Effector memory CD4-positive, alpha-beta T cell (primary cell): ENCODE measurements at places on chromosomes 7 and 10.

GRCh38 chr10:123117644-123118417, 17.9 kb upstream of the HMX3 start:
- no peak for DNase-seq

DNA sequence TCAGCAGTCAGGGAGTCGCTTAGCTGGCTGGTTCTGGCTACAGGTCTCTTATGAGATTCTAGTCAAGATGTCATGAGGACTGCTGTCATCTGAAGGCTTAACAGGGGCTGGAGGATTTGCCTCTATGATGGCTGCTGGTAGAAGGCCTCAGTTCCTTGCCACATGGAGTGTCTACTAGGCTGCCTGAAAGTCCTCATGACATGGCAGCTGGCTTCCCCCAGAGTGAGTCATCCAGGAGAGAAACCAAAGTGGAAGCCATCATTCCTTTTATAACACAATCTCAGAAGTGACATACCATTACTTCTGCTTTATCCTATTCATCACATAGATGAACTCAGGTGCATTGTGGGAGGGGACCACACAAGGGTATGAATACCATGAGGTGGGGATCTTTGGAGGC, 75.1 kb downstream of the EXOC6 start:
- DNase-seq: no peak

DNA sequence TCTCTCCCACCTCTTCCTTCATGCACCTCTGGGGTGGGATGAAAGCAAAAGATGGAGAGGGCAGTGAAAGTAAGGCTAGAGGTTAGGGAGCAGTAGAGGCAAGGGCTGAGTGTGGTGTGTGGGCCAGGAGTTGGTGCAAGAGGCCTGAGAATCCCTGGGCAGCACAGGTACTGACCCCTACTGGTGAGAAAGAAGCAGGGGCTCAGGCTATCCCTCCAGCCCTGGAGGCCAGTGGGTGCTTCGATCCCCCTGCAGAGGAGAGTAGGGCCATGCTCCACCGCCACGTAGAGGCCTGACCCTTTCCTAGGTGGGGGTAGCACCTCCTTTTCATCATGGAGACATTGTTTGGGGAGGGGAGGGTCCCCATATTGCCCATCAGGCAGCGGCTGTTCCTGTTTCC, 9.8 kb downstream of the CDHR1 start:
- DNase-seq: no peak

DNA sequence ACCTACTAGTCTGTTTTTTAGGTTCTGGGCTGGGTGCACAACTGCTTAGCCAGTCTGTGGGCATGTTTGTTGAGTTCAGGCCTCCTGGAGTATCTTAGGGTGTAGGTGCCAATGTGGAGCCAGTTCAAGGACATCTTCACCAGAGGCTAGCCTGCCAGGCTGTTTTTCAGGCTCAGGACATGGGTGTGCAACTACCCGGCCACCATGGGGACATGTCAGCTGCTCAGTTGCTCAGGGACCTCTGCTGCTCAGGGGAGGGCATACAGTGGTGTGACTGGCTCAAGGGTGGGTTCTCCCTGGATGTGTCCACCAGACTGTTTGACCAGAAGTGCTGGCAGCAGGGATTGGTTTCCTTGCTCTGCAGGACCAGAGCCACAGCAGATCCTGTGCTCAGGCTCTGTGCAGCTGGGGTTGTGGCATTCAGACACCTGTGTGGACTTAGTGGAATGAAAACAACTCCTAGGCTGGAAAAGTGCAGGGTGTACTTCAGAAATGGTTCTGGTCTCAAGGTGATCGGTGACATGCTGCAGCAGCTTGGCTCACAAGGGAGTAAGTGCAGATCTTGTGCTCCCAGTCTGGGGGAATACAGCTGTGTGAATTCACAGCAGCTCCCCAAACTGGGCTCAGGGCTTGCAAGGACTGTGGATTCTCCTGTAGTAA, 44.8 kb downstream of the PALS2 start:
- DNase-seq: no peak

DNA sequence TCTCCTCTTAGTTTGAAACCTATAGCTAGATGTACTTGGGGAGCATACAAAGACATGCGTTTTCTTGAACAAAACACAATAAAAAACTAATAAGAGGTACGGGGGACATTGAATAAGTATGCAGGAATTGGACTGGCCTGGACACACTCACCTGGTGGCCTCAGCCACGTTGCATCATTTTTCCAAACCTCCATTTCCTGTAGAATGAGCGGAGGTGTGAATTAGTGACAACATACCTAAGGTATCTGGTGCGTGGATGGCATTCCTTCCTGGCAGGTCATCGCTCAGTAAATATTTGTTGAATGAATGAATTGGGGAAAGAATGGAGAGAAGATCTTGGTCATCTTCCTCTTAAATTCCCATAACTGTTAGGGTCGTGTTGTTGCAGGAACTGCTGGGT, 103.2 kb upstream of the CTBP2 start:
- no peak for DNase-seq

GRCh38 chr7:64581926-64582894, 19.3 kb upstream of the ZNF680 start:
- no peak for DNase-seq

DNA sequence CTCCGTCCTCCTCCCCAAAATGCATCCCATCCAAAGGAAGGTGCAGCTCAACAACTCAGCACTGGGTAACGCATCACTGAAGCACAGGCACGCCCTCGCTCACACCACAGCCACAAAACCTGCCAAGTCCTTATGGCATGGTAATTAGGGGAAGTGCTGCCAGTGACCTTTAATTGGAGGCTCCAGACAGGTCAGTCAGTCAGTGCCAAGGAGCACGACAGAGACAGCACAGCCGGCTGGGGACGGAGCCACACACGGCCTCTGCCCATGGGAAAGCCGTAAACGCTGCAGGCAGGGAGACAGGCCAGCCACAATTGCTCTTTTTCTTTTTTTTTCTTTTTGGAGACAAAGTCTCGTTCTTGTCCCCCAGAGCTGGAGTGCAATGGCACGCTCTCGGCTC, 146.5 kb downstream of the MAD1L1 start:
- DNase-seq: no peak

DNA sequence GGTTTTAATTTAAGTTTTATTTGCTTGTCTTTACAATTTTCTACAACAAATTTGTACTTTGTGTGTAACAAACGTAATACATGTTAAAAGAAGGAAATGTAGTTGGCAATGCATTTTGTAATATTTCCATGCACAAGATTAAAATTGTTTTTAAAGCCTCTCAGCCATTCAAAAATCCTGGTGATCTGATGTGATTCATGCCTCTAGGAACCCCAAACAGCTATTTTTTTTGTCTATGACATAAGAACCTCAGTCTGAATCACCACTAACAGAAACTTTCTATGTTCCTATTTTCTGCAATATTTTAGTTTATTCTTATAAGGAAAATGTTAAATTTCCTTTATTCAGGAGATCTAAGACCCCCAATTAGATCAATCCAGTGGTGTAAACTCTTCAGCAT, 183.1 kb upstream of the YAE1 start:
- no peak for DNase-seq

- DNase-seq: no peak
Observed at GRCh38 chr7:18740579-18740988, 245.0 kb downstream of the HDAC9 start.

- no peak for DNase-seq
Observed at GRCh38 chr7:154918266-154918665, 84.7 kb downstream of the PAXIP1 start.

GRCh38 chr7:99190359-99191009, 17.4 kb downstream of the KPNA7 start:
- no peak for DNase-seq

GRCh38 chr7:22468609-22469008, 31.4 kb downstream of the STEAP1B start:
- no peak for DNase-seq

DNA sequence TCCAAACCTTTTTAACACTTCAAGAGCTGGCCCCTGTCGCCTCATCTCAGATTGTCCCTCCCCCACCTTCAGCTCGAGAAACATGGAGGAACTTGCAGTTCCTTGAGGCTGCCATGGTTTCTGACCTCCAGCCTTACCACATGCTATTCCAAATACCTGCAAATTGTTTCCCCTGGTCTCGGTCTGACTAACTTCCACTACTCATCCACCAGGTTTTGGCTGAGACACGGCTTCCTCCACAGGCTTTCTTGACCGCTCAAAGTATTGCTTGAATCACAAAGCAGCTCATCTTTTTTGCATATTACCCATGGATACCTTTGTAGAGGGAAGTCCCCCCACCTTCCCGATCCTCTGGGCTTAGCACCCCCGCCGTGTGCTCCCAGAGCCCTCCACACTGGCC, 5.2 kb upstream of the SAMD8 start:
- DNase-seq: no peak

DNA sequence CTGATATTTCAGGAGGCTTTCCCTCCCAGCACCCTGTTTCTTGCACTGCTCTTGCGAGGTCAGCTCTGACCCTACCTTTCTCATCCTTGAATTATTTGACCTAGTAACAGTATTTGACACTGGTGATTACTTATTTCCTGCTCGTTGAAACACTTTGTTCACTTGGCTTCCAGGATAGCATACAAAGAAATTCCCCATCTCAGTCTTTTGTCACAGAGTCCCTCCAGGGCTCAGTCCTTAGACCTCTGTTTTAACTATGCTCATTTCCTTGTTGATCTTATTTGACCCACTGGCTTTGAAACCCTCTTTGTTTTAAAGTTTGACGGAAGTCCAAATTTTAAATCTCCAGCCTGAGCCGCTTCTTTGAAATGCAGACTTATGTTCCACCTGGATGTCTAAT, 29.9 kb downstream of the BMPR1A start:
- no peak for DNase-seq

- DNase-seq: no peak
Observed at GRCh38 chr10:4688168-4688567, 137.8 kb upstream of the AKR1E2 start.

DNA sequence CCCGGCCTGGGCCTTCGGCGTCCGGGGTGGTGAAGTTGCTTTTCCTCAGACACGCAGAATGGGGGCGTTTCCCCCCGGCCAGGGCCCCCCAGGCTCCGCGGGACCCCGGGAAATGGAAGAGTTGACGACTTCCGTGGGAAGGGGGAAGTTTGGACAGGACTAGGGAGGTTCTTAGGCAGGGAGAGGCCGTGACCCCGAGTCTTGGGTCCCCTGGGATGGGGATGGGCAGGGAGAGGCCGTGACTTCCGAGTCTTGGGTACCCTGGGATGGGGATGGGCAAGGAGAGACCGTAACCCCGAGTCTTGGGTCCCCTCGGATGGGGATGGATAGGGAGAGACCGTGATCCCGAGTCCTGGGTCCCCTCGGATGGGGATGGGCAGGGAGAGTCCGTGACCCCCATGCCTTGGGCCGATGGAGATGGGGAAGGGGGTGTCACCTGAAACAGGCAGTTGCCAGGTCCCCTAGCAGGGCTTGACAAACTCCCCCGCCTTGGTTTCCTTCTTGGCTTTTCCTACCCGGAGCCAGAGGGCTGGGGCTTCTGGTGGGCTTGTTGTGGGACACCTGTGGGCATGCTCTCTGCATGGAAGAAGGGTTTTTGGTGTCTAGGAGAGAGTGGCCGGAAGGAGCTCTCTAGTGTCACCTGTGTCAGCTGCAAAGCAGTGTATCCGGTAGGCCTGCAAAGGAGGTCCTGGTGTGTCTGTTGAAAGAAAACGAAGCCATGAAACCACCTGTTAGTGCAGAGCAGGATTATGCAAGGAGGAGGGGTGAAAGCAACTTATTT, 1.1 kb downstream of the TRRAP start:
- DNase-seq: peak; percentile 57

DNA sequence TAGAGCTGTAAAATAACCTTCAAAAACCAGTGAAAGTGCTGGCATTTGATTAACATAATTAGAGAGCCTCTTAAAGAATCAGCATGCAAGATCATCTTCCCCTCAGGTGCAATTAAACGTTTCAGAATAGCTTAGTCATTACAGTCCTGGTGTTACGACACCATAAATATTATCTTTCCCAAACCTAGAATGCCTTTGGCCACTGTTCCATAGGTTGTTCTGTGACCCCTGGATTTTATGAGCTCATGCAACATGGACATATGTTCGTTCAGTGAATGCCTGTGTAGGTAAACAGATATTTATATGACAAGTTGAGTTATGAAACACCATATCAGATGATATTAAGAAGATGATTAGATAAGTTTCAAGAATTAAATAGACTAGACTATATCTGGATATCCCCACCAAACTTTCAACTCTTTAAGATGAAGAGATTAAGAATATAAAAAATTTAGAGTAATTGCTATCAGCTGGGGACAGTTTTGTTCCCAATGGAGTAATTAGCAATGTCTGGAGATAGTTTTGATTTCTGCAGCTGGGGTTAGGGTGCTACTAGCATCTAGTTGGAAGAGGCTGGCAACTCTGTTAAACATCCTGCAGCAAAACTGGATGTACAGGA, 263.5 kb upstream of the DKK1 start:
- DNase-seq: no peak

DNA sequence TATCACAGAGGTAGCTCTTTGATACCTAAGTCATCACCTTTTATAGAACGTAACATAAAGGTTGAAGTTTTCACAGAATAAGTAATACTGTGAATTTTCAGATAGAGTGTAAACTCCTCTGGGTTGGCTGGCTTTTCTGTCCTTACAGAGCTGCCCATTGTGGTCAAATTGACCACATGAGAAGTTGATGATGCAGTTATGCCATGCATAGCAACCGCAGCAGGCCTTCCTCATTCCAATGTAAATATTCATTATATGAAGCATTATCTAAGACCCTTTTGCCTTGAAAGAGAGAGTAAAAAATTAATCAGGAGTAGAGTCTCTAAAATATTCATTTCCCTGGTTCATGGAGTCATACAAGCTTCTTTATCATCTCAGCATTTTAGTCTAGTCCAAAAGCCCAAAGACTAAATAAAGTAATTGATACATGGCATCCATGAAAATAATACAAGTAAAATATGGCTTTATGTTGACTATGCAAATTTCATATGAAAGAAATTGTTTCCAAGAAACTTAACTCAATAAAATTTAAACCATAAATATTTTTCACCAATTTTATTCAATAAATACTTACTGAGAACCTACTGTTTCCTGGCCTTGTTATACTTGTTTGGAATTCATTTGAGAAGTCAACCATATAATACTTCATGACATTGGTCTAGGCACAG, 516.4 kb downstream of the PCDH15 start:
- DNase-seq: no peak

GRCh38 chr7:41298409-41298808, 404.5 kb downstream of the INHBA start:
- DNase-seq: no peak

GRCh38 chr7:79781716-79782115, 328.2 kb upstream of the MAGI2 start:
- no peak for DNase-seq

GRCh38 chr7:33650828-33651227, 254.5 kb upstream of the BMPER start:
- DNase-seq: no peak

GRCh38 chr10:130020651-130021382, 56.7 kb upstream of the EBF3 start:
- no peak for DNase-seq
